ENCODE measurements at places on chromosomes 5 and 9.

GRCh38 chr5:174045470-174046025 is at the start of gene NSG2:
Gene NSG2 (plus strand): TSS chr5:174045706. CDS start chr5:174046756, 1,050 bp downstream.
- peak; percentile 50 for ATAC-seq

DNA sequence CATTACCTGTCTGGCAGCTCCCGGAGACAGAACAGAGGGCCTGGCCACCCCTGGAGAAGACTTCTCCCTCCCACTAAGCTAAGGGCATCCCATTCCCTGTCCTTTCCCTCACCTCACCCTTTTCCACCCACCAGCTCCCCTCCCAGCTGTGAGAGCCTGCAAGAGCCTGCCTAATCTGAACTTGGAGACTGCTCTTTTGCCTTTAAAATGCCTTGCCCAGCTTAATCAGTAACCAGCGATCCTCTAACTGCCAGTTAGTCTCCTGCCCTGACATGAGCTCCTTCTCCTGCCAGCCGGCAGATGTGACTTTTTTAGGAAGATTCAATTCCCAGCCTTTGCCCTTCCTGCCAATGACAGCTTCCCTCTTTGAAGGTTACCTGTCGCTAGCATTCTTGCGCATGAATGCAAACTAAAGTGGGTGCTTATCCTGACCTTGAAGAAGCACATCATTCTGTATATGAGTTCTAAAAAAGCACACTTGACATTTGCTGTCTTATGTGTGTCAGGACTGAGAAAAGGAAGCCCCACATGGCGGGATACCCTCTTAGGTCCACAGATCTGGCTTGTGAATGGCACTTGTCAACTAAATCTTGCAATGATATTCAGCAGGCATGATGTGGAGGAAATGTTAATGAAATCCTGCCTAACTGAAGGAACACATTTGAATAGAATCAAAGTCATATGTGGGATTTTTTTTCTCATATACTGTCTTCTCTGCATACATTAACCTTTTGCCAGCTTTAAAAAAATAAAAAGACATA is 411.2 kb upstream of the SLC30A5 start:
- ATAC-seq: no peak

DNA sequence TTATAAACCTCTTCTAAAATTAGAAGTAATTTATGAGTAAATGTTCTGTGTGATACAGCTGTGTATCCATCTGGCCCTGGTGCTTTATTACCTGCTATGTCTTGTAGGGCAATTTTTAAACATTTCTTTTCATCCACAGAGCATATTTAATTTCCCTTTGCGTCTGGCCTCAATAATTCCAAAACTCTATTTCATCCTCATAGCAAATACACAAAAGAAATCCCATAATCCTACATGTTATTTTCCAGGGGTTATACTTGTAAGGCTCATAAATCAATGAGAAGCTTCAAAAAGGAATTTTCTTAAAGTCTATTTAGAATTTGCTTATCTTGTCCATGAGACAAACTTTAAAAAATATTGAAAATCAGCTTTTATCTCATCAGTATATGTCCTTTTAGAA is 167.0 kb downstream of the TTC39B start:
- ATAC-seq: no peak

DNA sequence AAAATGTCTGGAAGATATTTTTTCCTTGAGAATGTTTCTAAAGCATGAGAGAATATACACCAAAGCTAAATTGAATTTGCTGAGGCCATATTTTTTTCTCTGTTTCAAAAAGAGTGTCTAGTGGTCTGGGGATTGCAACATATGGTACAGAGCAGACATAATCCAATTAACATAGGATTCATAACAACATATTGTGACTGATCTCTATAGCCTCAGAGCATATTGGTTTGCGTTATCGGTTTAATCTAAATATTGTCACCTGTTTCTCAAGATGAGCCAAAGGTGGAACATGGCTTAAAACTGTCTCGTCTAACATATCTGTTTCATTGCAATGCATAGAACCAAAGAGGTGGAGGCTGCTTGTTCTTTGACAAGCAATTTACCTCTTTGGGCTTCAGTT is 3.9 kb downstream of the PPP3R2 start:
- ATAC-seq: no peak

- ATAC-seq: no peak
Observed at GRCh38 chr9:113428062-113428615, 17.6 kb downstream of the C9orf43 start.

GRCh38 chr9:3012245-3012644 is 168.3 kb upstream of the PUM3 start:
- ATAC-seq: no peak

DNA sequence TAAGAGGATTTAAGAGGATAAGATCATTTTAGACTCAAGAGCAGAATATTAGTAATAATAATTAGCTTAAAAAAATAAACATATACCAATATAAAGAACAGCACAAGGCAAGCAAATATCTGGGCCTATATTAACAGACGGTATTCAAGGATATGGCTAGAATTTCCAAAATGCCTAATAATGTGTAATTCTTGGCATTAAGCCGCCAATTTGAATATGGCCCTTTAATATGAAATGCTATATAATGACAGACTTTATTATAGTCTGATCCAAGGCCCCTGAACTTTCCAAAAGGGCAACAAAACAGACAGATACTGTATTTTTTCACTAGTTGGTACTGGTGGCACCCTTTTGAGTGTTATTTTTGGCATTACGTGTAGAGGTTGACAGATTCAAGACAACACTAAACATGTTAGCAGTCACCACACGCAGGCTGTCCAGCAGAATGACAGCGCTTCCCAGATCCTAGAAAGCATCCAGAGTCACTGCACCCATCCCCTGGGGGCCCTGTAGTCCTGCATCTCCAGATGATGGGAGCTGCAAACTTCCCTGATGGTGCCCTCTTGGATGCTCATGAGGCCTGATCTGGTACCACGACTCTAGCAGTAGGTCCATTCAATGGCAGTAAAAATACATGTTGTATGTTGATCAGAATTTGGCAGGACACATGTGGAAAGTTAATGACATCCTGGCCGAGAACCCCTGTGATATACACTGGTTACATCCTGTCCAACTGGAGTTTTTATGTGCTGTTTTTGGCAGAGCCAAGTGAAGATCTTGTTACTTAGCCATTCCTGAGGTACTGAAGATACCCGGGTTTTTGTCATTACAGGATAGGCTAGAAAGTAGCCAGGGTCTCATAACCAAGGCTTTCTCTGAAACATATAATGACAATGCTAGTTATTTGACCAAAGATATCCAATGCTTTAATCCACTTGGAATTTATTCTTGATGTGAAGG is 1.7 kb upstream of the ABL1 start:
- ATAC-seq: no peak

Measured in stimulated activated memory B cell treated with anti-CD40 and anti-IgM and Interleukin-4, amounts not matched to agents 10 μg/mL and 1 μg/mL and 100 μg/mL, for 72 hours (primary cell).